ENCODE measurements at places on chromosomes 5 and 9.

DNA sequence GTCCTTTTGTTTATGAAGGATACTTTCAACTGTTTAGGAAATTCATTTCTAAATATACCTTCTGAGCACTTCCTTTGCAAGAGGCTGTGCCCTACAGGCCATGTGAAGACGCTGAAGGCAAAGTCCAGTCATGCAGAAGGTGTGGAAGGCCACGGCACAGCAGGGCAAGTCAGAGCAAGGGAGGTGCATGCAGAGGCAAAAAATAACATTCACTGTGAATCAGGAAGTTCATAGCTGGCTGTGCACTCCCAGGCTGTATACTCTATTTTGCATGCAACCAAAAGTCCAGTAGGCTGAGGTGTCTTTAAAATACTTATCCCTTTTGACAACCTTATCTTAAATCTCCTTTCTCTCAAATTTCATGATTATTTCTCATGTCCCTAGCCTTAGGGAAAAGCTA lies 50.3 kb downstream of the GNAQ start:
- DNase-seq: no peak

DNA sequence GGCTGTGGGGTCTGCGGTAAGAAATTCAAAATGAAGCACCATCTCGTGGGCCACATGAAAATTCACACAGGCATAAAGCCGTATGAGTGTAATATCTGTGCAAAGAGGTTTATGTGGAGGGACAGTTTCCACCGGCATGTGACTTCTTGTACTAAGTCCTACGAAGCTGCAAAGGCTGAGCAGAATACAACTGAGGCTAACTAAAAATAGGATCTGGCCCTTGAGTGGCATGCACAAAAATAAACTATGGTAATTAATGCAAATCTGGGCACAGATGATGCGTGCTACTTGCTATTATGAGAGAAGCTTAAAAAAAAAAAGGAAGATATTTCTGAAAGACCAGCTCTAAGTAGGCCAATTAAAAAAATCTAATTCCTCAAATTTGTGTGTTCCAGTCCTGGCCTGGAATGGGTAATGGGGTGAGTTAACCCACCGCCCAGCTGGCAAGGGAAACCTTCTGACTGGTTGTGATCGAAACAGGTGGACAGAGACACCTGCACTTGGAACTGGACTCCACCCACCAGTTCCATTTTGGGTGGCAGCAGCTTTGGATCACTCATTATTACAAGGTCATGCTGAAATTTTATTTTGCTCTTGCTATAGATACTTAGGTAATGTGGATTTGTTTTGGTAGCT lies 26.6 kb upstream of the ZBTB34 start:
- no peak for DNase-seq

GRCh38 chr5:180026320-180026719 lies 45.2 kb downstream of the RNF130 start:
- DNase-seq: no peak

DNA sequence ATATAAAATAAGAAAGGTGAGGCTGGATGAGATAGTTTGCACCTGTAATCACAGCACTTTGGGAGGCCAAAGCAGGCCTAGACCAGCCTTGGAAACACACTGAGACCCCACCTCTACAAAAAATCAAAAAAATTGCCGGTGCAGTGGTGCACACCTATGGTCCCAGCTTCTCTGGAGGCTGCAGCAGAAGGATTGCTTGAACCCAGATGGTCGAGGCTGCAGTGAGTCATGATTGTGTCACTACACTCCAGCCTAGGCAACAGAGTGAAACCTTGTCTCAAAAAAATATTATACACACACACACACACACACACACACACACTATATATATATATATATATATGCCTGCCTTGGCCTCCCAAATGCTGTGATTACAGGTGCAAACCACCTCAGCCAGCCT lies 1.3 kb downstream of the SLC35D2 start:
- no peak for DNase-seq

GRCh38 chr5:148659641-148660345 lies 5.5 kb upstream of the HTR4 start:
- DNase-seq: no peak

DNA sequence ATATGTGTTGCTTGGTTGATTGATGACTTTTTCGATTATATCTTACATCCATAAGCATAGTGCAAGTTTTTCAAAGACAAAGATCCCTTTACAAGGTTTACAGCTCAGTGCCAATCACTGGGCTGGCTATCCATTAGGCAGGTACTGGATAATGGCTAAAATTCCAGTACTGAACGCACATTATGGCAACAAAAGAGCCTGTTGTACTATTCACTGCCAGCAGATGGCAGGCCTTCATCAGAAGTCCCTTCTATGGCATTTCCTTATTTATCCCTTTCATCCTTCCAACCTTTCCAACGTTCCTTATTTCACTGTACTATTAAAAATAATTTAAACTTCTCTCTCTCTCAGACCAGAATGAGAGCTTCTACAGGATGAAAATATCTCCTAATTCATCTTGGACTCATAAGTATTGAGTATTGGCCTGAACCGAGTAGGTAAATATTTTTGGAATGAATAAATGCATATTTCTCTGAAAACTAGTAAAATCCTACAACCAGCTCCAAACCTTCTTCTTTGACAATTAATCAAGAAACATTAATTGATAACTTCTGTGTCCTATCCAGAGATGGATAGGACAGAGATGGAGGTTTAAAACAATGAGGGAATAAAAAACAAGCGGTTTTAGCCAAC lies 6.7 kb upstream of the WNT8A start:
- peak; percentile 77 for DNase-seq

DNA sequence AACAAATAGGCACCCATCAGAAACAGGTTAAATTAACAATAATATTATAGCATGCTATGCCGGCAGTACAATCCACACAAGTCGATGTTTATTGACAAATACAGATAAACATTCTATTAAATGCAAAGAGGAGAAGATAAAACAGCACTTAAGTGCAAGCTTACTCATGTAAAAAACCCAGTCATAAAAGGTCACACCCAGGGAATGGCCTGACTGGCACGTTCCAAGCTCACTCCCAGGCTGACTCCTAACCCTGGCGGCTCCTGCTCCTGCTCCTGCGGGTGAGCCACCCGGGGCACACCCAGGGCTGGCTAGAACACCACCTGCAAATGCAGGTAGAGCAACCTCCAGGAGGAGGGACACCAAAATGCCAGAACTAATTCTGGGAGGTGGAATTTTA lies 66.9 kb downstream of the SEMA4D start:
- no peak for DNase-seq

DNA sequence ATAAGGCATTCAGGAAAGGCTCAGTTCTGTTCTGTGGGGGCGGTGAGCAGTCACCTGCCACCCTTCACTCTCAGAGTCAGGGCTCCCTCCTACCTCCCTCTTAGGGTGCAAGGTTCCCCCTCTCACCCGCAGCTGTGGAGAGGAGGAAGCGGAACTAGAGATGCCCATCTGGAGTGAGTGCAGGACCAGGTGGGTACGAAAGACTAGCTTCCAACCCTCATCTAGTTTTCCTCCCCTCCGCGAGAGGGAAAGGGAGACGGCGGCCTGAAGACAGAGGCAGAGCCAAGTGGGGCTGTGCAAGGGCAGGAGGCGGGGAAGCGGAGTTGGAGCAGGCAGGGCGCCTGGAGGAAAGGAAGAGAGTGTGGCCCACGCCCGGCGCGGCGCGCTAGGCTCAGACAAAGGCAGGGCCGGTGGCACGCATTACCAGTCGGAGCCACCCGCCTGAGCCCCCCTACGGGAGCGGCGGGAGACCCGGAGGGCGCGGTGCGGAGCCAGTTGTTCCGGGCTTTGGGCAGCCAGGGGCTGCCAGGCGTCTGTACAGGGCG lies 7.3 kb downstream of the PRR7 start:
- DNase-seq: no peak

- no peak for DNase-seq
These were observed 440.4 kb downstream of the HINT1 start for GRCh38 chr5:130724658-130725057.

DNA sequence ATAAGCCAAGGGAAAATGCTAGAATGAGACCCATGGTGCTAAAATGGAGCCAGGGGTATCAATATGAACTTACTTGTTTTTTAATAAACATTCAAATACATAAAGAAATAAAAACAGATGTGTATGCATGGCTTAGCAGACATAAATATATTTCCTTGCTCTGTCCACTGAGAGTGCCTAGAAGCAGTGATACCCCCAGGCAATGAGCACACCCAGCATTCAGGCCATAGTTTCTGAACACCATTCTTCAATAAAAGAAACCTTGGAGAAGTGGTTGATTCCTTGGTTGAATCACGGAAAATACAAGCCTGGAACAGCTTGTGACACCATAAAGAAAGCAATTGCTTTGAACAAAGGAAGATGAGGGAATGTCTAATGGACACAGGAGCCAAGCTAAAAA lies 16.5 kb downstream of the LARS1 start:
- no peak for DNase-seq

DNA sequence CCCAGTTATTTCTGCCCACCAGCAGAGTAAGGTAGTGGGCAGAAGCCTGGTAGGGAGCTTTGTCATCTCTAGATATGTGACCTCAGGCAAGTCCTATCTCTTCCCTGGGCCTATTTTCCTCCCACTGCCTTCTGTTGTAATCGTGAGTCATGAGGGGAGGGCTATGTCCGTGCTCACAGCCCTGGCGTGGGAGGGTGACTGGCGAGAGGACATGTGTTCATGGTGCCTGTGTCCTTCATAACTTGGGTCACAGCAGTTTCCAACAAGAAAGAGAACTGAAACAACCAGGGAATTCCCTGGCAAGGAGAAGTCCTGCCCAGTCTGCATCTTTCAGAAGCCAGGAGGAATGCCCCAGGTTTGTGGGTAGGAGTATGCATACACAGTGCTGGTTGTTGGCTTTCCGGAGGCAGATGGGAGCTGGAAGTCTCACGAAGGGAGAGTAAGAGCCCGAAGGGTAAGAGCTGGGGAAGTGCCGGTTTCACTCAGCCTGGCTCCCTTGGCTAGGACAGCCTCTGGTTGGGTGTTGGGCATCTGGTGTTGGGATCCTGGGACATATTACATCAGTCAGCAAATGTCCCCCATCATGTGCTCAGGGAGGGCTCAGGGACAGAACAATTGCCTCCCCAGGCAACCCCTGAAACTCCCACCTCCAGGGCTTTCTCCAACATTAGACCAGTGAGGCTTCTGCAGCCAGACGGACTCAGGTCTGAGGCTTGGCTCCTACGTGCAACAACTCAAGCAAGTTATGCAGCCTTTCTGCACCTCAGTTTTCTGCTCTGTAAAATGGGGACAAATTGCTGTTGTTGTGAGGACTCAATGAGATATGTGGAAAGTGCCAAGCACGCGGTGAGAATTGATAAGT lies 4.3 kb upstream of the TIFAB start:
- no peak for DNase-seq

GRCh38 chr9:104260004-104260403 lies 165.9 kb downstream of the SMC2 start:
- DNase-seq: no peak

DNA sequence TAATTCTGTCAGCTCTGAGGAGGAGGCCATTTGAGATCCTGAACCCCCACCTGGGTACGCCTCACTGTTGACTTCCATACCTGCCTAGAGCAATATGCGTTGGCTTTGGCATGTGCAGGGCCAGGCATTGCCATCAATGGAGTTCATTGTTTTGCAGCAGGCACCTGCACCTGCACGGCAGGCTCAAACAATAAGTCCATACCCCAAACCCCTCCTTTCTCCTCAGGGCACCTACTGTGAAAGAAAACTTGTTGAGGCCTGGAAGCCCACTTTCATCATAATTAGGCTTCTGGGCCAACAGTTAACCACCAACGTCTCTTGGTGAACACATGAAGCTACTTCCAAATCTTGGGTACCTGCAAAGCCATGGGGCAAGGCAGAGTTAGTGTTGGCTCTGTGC lies 238.7 kb downstream of the NFIB start:
- no peak for DNase-seq

- no peak for DNase-seq
These were observed 40.7 kb downstream of the UGCG start for GRCh38 chr9:111937301-111937700.

DNA sequence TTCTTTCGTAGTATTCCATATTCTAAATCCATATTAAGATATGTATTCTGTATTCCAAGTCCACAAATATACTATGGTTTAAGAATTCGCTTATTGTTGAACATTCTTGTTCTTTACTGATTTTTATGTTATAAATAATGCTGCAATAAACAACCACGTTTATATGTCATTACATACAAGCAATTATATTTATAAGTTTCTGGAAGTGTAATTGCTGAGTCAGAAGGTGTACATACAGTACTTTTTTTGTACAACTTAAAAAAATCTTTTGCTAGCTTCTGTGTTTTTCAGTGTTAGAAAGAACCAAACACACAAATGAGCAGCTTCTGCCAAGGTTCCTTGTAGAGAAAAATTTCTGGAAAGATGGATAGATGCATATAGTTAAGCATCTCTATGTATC lies 48.6 kb upstream of the TNFAIP8 start:
- no peak for DNase-seq

GRCh38 chr5:138909734-138910133 lies 34.6 kb upstream of the LRRTM2 start:
- no peak for DNase-seq

DNA sequence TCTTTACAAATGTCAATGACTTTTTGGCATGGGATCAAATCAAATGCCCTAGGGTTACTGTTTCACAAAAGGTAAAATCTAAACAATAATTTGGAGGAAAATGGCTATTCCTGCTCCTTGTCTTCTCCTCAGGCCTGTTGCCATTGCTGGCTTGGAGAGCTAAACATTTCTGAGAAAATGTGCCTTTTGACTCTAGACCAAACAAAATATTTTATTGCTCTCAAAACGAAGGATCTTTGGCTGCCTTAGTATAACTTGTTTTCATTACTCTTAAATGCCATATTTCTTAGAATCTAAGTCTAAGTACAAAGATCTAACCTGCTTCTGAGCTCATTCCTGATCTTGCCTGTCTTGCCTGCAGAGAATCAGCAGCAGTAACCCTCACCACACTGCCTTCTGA lies 116.6 kb downstream of the MUSK start:
- no peak for DNase-seq

DNA sequence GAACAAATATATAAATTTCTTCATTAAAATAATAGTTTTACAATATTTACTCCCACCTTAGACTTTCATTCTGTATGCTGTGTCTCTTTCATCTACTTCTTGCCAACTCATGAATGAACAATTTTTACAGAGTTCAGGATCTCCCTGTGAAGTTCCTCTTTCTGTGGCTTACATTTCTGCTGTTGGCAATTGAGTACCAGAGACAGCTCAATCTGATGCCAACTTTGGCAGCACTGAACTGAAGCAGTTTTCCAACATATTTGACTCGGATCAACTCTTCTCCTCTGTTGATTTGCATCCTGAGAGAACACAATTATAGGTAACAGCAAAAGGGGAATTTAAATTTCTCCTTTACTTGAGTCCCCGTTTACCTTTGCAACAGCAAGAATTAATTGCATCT lies 1262.2 kb downstream of the EFNA5 start:
- DNase-seq: no peak

GRCh38 chr9:80040457-80040856 lies 468.7 kb downstream of the TLE4 start:
- DNase-seq: no peak
